ENCODE measurements at places on chromosomes 16 and 17.

GRCh38 chr17:78745407-78746088, 36.5 kb downstream of the CYTH1 start:
- peak; percentile 13 for DNase-seq

GRCh38 chr17:14637260-14637659, 336.4 kb downstream of the HS3ST3B1 start:
- no peak for DNase-seq

- DNase-seq = no peak
These were observed at the start of gene RASL10B for GRCh38 chr17:35731239-35731916. RASL10B (plus strand) TSS chr17:35731639; CDS start chr17:35735185, 3,546 bp downstream.

GRCh38 chr17:49588726-49589576, 13.3 kb downstream of the NXPH3 start:
- DNase-seq = no peak

DNA sequence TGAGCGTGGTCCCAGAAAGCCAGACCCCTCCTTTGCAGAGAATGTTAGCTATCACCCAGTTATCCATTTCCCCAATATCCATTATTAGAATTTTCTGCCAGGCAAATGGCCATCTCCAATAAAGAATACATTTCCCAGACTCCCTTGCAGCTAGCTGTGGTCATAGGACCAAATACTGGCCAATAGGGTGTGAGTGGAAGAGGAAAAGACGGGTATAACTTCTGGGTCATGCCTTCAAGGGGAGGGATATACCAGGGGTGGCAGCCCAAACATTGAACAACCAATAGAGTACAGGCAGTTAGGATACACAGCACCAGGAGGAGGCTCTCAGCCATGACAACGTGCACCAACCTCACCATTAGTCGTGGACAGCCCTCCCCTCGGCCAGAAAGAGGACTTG, 26.1 kb upstream of the FOXF1 start:
- no peak for DNase-seq

DNA sequence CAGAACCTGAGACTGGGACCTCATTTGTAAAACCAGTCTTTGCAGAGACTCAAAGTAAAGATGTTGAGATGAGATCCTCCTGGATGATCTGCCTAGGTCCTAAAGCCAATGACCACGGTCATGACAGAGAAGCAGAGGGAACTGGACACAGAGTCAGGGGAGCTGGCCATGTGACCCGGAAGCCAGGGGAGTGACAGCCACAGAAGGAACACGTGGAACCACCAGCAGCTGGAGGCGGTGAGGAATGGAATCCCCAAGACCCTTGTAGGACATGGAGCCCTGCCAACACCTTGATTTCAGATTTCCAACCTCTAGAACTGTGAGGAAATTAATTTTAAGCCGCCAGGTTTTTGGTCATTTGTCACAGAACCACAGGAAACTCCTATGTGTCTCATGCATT, 37.0 kb downstream of the USP22 start:
- no peak for DNase-seq

GRCh38 chr17:1039511-1040215, 42.7 kb downstream of the TIMM22 start:
- DNase-seq = no peak

DNA sequence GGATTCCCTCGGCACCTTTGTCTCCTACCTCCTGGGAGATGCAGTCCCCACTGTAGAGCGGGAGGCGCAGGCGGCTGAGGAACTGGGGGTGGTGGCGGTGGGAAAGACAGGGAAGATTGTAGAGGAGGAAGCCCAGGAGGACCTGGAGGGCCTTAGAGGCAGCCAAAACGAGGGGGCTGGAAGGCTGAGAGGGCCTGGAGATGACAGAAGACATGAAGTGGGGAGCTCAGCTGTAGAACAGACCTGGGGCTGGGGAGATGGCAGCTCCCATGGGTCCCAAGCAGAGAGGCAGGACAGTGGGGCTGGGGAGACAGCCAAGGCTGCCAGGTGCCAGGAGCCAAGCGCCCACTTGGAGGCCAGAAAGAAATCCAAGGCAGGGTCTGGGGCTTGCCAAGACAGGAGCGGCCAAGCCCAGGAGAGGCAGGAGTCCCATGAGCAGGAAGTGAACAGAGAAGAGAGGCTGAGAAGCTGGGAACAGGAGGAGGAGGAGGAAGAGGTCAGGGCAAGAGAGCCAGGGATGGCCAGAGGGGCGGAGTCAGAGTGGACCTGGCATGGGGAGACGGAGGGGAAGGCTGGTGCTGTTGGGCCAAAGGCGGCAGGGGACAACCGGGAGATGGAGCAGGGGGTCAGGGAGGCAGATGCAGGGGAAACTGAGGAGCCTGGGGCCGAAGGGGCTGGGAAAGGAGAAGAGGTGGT, 803 bp downstream of the APOBR start:
- DNase-seq = no peak

GRCh38 chr17:75566416-75566815, 21.2 kb upstream of the MYO15B start:
- DNase-seq = no peak

GRCh38 chr17:73800893-73801292, 156.6 kb upstream of the SDK2 start:
- DNase-seq = no peak

DNA sequence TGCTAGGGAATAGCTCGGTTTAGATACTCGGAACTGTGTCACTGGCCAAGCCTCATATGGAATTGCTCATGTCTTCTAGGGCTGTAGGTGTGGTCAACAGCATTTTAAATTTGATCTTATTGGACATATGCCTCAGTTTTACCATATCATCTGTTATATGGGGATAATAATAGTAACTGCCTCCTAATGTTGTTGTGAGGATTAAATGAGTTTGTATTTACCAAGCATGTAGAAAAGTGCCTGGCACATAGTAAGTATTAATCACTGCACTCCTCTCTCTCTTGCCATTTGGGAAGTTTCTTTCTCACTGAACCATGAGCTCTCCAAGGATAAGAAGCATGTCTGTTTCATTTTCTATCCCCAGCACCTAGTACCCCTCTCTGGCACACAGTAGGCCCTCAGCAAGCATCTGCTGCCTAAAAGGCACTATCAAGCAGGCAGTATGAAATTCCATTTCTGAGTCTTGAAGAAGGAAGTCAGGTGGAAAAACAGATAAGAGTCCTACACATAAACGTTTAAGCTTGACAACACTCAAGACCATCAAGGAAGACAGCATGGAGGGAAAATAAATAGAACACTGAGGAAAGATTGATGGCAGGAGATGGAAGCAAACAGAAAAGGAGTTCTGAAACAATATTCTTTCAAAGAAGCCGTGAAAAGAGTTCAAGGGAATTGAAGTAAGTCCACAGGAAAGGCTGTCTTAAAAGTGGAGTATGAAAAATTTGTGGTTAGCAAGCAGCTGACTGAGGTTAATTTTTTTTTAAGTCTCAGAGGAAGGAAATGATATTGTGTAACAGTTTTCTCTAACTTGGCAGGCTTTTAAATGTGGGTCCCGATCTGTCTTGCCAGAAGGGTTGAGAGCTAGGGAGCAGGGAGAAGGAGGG, 2.2 kb upstream of the ATP6V0A1 start:
- no peak for DNase-seq

DNA sequence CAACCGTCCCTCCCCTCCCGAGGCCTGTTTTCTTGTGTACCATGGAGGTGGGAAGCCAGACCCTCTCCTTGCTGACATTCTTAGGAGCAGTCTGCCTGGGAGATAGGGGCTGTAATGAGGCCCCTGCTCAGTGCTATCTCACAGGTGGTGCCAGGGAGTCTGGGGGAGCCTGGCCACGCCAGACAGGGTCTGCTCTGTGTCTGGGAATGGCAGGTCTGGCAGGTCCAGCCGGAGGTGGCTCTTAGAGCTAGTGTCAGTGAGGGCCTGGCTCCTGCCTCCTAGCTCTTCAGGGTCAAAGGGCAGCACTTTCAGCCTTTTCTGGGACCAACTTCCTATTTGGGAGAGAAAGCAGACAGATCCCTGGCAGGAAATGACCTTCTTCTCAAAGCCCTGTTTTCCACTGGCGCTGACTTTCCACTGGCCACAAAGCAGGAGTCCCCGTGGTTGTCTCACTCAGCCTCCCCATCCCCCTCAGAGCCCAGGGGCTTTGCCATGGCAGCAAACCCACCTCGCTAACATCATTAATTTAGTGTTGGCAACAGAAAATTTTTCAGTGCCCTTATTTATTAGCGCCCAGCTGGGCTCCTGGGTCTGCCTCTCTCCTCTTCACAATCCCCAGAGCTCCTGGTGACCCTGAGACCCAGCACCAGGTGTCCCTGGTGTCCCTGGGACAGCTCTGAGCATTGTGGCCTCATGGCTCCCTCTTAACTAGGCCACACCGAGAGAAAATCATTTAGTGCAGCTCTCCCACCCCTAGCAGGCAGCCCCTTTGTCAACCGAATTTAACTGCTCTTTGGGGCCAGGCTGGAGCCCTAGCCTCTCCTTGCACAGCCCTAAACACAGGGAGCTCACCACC, 24.0 kb upstream of the DOK4 start:
- DNase-seq = no peak

GRCh38 chr17:37530420-37530819, 40.7 kb downstream of the DUSP14 start:
- DNase-seq = no peak

GRCh38 chr17:56773124-56773523, 60.6 kb downstream of the C17orf67 start:
- no peak for DNase-seq

DNA sequence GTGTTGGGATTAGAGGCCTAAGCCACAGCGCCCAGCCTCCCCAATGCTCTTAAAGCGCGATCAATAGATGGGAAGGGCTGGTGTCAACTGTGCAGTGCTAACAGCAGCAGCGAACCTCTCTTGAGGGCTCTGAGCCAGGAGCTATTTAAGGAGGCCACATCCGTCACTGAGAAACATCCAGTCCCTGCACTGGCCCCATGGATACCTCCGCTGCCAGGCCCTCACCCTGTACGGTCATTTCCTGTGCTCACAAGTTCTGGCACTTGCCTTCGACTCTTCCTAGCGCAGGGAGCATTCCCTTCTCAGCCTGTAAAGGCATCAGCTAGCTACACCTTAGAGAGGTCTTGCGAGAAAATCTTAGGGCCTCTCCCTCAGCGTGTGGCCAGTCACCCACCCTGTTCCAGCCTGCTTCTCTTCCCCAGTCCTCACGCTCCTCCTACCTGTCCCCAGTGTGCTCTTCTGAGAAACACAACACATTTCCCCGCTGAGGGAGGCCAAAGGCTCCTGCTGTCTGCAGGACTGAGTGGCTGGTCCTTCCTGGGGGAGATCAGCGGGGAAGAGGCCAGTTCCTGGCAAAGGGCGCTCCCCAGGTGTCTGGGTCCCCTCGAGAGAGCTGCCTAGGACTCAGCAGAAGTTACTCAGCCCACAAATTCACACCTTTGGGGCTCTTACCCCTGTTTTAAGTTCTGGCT, 28.6 kb downstream of the GTF3C1 start:
- DNase-seq = no peak

DNA sequence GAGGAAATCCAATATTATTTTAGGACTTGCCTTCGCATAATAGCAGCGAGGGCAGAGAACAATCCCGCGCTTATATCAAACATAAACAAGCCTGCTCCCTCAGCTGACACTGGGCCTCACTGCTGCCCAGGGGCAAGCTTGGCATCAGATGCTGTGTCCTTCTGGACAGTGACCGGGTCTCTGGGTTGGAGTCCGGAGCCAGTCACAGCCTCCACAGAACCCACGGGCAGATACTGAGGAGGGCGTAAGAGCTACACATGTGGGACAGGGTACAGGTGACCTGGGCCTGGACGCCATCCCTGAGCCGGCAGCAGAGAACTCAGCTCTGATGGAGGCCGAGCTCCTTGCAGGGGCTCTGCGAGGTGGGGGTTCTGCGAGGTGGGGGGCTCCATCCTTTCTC, 14.7 kb upstream of the ZNF469 start:
- no peak for DNase-seq

DNA sequence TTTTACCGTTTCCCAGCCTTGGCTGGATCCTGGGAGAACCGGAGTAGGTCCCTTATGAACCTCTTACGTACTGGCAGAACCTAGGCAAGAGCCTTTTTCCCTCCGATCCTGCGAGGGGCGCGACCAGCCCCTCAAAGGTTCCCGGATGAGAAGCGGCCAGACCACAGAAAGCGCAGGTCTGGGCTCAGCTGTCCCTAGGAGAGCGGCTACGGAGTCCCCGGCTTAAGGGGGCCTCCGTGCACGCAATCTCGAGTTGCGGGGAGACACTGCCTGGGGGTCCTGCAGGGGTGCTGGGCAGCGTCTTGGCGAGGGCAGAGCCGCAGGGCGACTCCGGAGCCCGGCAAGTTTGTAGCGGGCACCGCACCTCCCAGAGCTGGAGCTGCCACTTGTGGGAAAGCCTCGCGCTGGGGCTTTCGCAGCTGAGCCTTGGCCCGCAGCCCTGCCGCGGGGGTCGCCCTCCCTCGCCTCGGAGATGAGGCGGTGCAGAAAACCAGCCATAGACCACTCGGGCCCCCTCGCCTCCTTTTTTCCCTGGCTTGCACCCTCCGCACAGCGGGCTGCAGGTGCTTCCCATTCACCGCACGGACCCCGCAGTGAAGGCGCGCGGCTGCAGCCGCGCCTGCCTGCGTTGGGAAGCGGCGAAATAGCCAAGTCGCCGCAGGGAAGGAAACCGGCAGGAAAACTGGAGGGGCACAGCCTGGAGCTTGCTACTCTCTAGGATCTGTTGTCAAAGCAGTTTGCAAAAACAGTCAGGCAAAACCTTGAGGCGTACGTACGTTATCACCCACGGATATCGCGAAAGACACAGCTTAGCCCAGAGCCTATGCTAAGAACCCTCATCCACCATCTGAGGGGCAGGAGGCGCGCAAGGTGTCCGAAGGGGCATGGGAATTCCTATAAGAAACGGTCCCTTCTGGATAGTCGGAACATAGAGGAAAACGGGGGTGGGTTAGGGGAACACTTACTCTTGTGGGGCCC, 834 bp downstream of the CDH8 start:
- peak; percentile 77 for DNase-seq

- no peak for DNase-seq
These were observed 9.6 kb upstream of the MPP2 start for GRCh38 chr17:43917016-43917347.

DNA sequence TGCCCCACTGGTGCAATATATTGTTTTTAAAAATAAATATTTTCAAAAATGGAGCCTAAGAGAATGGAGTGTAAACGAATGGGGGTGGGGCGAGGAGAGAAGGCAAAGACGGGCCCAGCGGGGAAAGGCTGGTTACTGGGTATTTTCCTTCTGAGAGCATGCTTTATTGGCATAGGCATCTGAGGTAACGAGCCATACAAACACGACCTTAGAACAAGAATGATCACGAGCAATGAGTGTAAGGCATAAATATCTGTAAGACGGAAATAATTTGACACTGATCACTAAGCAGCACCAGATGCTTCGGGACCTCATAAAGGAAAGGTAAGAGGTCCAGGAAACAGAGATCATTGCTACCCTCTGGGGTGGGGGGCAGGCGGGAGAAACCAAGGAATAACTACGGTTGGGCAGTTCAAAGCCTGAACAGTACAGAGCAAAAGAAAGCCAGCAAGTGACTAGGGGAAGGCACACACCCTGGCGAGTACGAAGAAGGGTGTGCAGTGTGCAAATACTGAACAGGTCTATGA, 959 bp downstream of the SSH2 start:
- no peak for DNase-seq

GRCh38 chr17:77531641-77532040, 390.9 kb downstream of the SEC14L1 start:
- no peak for DNase-seq

GRCh38 chr16:15046692-15047376, 9.0 kb downstream of the NTAN1 start:
- DNase-seq = no peak
